ENCODE measurements at places on chromosomes 11 and 22. TPM values are rescaled to one million over a fixed set of nuclear protein-coding genes. Genes with fewer than 3 reads are reported as not detected.

TEX54 gene
- not detected for total RNA-seq

CBY1 gene
- 21.0 TPM for total RNA-seq

MEI1 gene
- total RNA-seq = not detected

RGL4 gene
- 0.21 TPM for total RNA-seq

BRD1 gene
- 17.9 TPM for total RNA-seq

MIOX gene
- total RNA-seq = not detected

LUZP2 gene
- total RNA-seq = not detected

EHF gene
- 0.59 TPM for total RNA-seq

CHADL gene
- 2.6 TPM for total RNA-seq

SPA17 gene
- 9.0 TPM for total RNA-seq

HPX gene
- 1.1 TPM for total RNA-seq

MMP8 gene
- 1.5 TPM for total RNA-seq

CRYBB3 gene
- total RNA-seq = not detected

TLCD5 gene
- 0.51 TPM for total RNA-seq

SCUBE2 gene
- 66.8 TPM for total RNA-seq

NUMA1 gene
- total RNA-seq = 159 TPM

Measured in uterus (tissue), 4 donors.